Type B pancreatic cell (in vitro differentiated cells): ENCODE measurements at places on chromosomes 3 and 15.

- peaks cover 3% of the 10 kb centered on the region for H3K36me3 ChIP-seq
- no peaks in the 10 kb centered on the region for H3K27me3 ChIP-seq
- no peak for DNase-seq
- peaks cover 26% of the 10 kb centered on the region for H3K4me1 ChIP-seq
Measured at GRCh38 chr15:52257734-52258062, 37.9 kb downstream of the MYO5C start.

DNA sequence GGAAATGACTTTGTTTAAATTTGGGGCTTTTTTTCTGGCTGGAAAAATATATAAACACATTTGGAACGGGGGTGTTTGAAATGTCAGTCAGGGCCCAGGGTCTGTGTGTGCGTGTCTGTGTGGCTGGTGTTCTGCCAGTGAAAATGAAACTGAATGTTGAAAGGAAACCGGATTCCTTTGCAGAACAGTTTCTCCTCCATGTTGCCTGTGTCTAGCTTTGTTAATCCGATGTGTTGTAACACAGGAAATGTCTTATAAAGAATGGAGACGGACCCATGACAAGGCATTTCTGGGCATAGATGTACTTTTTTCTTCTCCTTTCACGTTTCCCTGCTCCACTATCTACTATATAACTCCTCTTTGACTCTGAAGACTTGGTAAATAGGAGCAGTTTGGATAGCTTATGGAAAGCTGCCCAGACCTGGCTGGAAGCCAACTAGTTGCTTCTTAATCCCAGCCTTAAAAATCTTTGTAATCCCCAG, 2.8 kb downstream of the SQOR start:
- peaks cover 19% of the 10 kb centered on the region for H3K4me1 ChIP-seq
- no peak overlapping the region for H3K27ac ChIP-seq
- H3K36me3 ChIP-seq, result no peaks in the 10 kb centered on the region
- peaks cover 37% of the 10 kb centered on the region for H3K27me3 ChIP-seq
- DNase-seq, result no peak
- peak overlapping the region; percentile 67 for H3K4me3 ChIP-seq

DNA sequence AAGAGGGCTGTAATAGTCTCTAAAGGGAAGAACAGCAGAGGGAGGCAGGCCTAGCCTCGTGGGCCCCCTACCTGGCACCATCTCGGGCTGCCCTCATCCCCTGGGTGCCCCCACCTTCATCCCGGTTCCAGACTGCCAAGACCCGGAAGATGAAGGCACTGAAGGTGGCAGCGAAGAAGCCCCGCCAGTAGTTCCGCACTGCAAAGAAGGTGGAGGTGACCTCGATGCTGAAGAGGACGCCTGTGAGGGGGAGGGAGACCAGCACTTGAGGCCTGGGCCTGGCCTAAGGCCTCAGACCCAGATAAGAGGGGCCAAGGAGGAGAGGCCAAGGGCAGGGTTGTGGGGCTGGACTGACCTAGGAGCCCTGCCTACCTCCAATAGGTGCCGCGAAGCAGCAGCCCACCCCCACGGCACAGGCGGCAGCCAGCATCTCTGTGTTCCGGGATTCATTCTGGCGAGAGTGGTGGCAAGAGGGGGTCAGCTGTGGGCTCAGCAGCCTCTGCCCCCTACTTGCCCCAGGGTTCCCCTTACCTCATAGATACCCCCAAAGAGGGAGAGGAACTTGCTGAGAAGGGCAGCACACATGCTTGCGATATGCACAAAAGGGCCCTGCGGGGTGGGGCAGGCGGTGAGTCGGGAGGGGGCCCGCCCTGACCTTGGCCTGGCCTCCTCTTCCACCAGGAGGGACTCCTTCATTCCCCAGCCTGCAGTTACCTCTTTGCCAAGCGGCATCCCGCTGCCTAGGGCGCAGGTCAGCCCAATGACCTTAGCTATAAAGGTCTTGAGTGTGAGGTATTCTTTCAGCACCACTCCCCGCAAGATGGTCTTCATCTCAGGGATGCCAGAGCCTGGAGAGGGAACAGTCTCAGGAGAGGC, 3.9 kb downstream of the CLCN2 start:
- H3K27ac ChIP-seq, result no peak overlapping the region
- no peaks in the 10 kb centered on the region for H3K27me3 ChIP-seq
- H3K4me3 ChIP-seq, result no peak overlapping the region
- peaks cover 8% of the 10 kb centered on the region for H3K4me1 ChIP-seq

DNA sequence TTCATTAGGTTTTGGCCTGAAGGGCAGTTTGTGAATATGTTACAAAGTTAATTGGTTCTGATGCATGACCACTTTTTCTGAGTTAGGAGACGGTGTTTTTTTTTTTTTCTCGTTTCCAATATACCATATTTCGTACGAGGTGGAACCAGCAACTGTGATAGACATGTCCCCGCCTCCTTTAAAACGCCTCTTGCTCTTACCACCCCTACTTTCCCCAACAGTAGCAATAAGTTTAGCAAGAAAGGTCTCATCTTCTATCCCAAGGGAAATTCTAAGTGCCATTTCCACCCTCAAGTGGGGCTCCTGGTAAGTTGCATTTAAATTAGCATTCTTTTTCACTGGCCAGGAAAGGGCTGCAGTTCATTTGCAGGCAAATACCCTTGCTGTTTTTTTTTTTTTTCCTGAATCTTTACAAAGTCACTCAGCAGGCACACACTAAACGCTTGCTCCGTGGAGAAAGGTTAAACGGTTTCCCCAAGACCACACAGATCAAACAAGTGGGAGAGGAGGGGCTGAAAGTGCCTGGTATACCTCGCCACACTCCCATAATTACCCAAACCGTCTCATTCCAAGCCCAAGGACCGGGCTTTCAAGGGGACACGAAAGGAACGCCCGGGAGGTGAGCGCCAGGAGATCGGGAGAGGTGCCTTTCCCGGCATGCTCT, 39.5 kb upstream of the MGA start:
- no peaks in the 10 kb centered on the region for H3K27me3 ChIP-seq
- DNase-seq, result no peak
- peak overlapping the region; percentile 85 for H3K4me3 ChIP-seq
- H3K27ac ChIP-seq, result peak overlapping the region; percentile 89
- peaks cover 10% of the 10 kb centered on the region for H3K4me1 ChIP-seq
- H3K36me3 ChIP-seq, result no peaks in the 10 kb centered on the region

- H3K27ac ChIP-seq, result no peak overlapping the region
- H3K27me3 ChIP-seq, result peaks cover 44% of the 10 kb centered on the region
Measured at GRCh38 chr3:138440596-138440995, 6.2 kb downstream of the ESYT3 start.

DNA sequence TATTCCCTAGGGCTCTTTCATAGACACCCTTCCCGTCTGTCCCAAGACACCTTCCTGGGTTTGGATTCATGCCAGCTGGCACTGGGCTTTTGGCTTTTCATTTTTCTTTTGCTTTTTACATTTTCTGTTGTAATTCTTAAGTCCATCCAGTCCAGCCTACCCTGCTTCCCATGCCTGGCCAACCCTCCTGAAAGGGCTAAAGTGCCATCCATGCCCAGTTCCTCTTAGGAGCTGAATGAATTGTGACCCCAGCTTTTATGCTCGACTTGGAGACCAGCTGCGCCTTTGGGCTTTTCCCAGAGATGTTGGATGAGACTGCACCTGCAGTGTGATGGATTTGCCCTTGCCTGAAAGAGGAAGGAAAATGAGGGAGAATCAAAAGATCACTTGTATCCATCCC, 25.8 kb downstream of the LRRN1 start:
- no peak overlapping the region for H3K4me3 ChIP-seq
- DNase-seq, result no peak
- H3K4me1 ChIP-seq, result no peaks in the 10 kb centered on the region
- peaks cover 46% of the 10 kb centered on the region for H3K36me3 ChIP-seq
- no peak overlapping the region for H3K27ac ChIP-seq

- no peaks in the 10 kb centered on the region for H3K4me1 ChIP-seq
- no peaks in the 10 kb centered on the region for H3K36me3 ChIP-seq
- no peak overlapping the region for H3K4me3 ChIP-seq
Measured at GRCh38 chr15:51195459-51195858, 100.8 kb upstream of the TNFAIP8L3 start.

DNA sequence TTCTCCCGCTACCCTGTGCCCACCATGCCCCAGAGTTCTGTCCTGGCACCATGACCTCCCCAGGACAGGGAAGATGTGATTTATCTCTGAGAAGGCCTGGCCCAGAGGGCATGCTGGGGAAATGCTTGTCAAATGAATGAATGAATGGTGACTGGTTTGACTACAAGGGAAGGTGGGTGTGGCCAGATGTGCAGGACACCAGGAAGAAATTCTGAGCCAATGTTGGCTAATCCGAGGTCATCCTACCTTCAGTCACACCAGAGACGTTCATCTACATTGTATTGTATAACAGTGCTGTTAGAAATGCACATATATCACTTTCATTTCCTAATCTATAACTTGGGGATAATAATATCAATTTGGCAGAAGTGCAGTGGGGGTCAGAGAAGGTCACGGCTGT, 138.4 kb downstream of the FAM43A start:
- H3K4me3 ChIP-seq, result no peak overlapping the region
- H3K27ac ChIP-seq, result peak overlapping the region; percentile 21
- DNase-seq, result no peak
- H3K36me3 ChIP-seq, result no peaks in the 10 kb centered on the region
- peaks cover 26% of the 10 kb centered on the region for H3K27me3 ChIP-seq

DNA sequence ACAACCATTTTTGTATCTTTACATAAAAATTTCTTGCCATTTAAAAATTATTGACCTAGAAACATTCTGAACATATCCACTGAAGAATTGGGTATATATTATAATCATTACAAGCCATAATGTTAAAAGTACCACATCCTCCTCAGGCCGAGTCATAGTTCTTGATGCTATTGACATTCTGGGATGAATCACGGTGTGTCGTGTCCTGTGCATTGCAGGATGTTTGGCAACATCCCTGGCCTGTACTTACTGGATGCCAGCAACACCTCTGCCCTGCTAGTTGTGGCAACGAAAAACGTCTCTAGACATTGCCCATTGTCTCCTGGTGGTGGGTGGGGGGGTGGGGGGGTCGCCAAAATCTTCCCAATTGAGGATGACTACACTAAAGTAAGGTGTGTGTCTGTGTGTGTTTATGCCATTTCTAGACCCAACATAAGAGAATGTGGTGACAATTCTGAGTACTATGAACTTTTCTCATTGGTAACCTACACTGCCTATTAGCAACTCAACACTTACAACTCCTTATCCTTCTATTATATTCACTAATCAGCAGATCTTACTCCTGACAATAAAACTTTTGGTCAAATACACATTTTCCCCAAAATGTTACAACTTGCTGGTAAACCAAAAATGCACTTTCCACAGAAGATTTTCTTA, 471.6 kb downstream of the FOXP1 start:
- no peak overlapping the region for H3K4me3 ChIP-seq
- no peak overlapping the region for H3K27ac ChIP-seq
- peaks cover 32% of the 10 kb centered on the region for H3K36me3 ChIP-seq
- DNase-seq, result no peak
- H3K4me1 ChIP-seq, result peaks cover 27% of the 10 kb centered on the region
- no peaks in the 10 kb centered on the region for H3K27me3 ChIP-seq

DNA sequence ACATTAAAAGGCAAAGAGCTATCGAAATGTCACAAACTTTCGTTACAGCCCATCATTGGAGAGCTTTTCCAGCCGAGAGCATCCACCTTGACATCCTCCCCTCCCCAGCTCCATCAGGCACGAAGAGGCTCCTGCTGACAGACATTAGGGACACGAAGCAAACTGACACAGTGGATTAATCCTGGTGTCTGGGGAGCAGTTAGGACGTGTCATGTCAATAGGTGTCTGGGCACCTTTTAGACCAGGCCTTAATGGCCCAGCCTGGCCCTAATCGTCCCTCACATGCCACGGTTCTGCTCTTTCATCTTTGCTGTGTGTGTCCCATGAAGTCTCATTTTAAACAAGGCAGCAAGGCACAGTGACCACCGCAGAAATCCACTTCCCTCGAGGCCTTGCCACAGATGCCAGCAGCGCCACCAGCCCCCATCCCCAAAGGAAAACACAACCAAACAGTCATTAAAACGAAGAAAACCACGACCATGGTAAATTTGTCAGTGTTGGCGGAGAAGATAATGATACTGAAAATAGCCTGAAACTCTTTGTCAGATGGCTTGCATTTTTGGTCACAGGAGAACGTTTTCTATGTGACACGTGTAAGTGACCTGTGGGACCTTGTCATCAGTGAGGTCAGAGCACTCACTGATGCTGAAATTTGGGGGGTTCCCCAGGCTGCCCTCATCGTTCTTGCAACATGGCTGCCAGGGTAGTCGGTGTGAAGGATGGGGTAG, 16.3 kb upstream of the PCSK6 start:
- no peaks in the 10 kb centered on the region for H3K36me3 ChIP-seq
- DNase-seq, result no peak
- H3K4me1 ChIP-seq, result peaks cover 4% of the 10 kb centered on the region
- no peak overlapping the region for H3K4me3 ChIP-seq

DNA sequence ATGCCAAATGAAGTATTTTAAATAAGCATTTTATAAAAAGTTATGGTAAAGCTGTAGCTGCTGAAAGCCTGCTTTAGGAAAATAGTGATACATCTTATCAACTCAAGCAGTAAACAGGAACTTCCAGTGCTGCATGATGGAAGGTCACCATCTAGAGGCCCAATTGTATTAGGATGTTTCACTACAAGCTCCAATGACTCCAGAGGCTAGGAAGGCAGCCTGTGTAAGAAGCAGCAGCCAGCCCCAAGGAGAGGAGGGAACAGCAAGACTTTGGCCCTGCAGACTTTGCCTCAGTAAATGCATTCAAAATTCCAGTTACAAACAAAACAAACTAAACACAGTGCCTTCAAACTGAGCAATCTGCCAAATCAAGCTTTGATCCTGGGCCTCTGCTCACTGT, 32.1 kb downstream of the ILDR1 start:
- no peak for DNase-seq
- H3K27me3 ChIP-seq, result no peaks in the 10 kb centered on the region
- H3K27ac ChIP-seq, result no peak overlapping the region
- H3K4me1 ChIP-seq, result no peaks in the 10 kb centered on the region
- H3K36me3 ChIP-seq, result no peaks in the 10 kb centered on the region

GRCh38 chr3:50249457-50249856, 13.5 kb downstream of the GNAI2 start:
- peaks cover 19% of the 10 kb centered on the region for H3K4me1 ChIP-seq
- H3K4me3 ChIP-seq, result no peak overlapping the region
- DNase-seq, result no peak
- no peaks in the 10 kb centered on the region for H3K27me3 ChIP-seq
- no peak overlapping the region for H3K27ac ChIP-seq

- no peaks in the 10 kb centered on the region for H3K36me3 ChIP-seq
- H3K27ac ChIP-seq, result no peak overlapping the region
- H3K4me1 ChIP-seq, result peaks cover 10% of the 10 kb centered on the region
- no peak for DNase-seq
Measured at GRCh38 chr15:99511531-99511865, 54.3 kb upstream of the MEF2A start.

GRCh38 chr3:13608969-13609725, 60.2 kb downstream of the FBLN2 start:
- H3K36me3 ChIP-seq, result peaks cover 5% of the 10 kb centered on the region
- DNase-seq, result no peak
- no peak overlapping the region for H3K27ac ChIP-seq

GRCh38 chr3:62261121-62261520, 112.2 kb downstream of the FEZF2 start:
- H3K4me1 ChIP-seq, result peaks cover 9% of the 10 kb centered on the region
- no peak for DNase-seq
- no peaks in the 10 kb centered on the region for H3K27me3 ChIP-seq
